ENCODE measurements at places on chromosomes 13 and 19.

DNA sequence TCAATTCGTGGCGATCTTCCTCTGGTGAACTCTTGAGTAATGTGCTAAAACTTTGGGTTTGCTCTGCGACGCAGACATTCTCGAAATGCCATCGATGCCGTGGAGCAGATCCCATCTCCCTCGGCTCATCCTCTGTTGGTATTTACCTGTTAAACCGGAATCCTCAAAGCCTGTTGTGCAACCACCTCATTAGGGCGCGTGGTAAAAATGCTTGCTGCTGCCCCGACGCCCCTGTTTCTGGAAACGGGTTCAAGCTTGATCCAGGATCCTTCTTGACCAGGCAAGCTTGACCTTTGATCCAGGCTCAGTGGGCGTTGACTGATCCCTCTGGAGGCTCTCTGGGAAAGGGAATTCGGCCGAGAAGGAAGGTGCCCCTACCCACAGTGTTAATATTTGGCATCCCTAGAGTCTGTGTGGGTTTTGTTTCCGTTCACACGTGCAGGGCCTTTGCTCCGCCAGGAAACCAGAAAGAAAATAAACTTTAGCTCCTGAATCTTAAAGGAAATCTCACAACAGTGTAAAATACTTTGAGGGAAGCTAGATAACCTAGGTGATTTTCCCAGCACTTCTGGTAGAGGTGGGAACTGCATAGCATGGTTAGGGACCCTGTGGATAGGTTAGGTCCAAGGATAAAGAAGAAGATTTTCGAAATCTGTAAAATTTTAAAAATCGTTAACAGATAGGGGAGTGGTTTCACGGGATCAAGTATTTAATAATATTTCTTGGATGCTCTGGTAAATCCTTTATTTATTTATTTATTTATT, 1.1 kb downstream of the LSM14A start:
- DNase-seq, result peak; percentile 5

DNA sequence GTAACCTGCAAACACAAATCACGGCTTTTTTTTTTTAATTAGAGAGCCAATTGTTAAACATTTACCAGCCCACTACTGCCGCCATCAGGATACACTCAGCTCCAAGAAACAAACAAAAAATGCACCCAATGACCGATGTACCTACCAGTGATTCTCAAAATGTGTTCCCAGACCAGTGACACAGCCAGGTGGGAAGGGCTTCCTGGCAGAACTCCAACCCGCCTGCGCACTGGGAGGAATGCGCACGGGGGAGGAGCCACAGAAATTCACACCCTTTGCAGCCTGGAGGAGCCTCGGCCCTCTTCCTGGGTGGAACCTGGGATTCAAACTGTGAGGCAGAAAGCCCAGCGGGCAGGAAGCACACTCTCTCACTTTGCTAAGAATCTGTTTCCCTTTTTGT, 255.9 kb downstream of the TBC1D4 start:
- DNase-seq, result no peak

DNA sequence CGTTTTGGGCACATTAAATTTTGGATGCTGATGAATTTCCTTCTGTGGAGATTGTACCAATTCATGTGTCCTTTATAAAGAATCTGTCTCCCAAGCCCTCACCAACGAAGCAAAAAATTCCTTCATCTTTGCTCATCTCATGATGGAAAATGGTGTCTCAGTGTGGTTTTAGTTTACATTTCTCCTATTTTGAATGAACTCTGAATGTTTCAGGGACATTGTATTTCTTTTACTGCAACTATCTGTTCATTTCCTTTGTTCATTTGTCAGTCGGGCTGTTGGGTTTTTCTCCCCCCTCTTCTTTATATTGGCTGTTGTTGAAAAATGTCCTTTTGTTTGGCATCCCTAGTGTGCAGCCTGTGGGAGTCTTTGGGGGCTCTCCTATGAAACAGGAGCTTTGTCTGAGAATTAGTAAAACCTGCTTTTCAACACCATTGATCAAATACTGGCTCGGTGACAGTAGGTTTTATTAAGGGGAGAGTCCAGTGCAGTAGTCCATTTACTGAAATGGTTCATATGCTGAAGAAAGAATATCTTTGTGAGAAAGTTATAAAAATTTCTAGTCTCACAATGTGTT, 91.3 kb upstream of the C1QTNF9B start:
- DNase-seq, result no peak

GRCh38 chr13:20331419-20331818, 99.3 kb upstream of the GJB6 start:
- no peak for DNase-seq

DNA sequence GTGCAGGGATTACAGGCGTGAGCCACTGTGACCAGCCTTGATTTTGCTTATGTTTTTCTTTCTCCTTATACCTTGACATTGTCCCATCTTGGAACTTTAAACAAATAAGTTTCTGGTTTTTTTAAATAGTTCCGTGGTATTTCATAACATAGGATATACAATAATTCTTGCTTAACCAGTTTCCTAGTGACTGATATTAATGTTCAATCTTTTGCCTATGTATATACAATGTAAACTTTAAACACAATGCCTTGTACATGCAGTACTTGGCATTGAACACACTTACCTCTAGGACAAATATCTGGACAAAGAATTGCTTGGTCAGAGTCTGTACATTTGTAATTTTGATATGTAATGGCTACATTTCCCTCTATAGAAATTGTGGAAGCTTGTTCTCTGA, 24.4 kb upstream of the SPACA4 start:
- DNase-seq, result no peak

GRCh38 chr19:19105365-19106055, 32.8 kb downstream of the TMEM161A start:
- no peak for DNase-seq

GRCh38 chr19:46744005-46744691, 1.7 kb upstream of the FKRP start:
- no peak for DNase-seq

DNA sequence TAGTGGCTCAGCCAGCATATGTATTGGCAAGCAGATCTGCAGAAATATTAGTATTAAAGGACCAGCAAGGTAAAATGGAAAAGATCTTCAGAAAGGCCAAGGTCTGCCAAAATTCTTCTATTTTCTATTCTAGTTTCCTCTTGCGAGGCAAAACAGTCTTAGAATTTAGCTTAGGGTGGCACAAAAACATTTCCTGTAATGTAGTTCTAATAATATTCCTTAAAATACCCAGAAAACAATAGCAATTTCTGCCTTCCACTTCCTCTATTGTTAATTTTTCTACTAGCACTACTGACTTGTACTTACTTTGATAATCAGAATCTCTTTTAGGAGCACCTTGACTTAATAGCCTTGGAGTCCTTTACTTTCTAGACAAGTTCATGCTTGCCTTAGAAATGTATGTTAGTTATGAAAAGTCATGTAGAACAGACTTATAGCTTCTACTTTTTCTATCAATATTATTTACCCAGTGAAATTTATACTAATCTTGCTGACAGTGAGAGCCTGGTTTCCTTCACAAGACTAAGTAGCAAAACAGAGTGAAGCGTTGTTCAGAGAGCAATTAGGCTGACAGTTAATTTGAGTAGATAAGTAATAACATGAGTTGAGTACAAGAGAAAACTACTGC, 23.9 kb upstream of the LPAR6 start:
- no peak for DNase-seq

DNA sequence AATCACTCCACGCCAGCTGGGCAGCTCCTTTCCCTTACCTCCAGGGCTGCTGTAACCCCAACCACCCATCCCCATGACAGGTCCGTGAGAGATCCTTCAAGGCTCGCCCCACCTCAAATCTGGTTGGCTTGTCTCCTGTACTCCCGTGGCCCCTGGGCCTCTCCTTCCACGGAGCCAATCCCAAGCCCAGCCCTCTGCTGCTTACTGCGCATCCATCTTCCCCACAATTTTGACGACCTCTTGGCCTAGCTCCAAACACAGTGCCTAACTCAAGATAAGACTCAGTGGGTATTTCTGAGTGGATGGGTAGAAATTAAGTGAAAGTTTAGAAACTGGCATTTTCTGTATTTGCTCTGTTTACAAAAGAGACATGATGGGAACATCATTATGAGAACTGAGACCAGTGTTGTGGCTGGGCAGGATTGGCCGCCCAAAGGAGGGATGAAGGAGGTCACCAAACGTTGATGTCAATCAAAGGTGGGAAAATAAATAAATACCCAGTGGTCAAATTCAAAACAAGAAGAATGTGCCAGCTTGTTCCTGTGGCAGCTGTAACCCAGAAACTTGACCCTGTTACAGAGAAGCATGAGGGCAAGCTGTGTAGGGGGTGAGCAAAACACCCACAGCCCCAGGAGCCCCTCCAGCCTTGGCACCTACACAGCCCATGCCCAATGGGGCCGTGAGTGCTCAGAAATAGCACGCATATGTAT, 162.2 kb downstream of the ABCC4 start:
- no peak for DNase-seq
